ENCODE measurements at places on chromosomes 5 and 9.

GRCh38 chr5:175840050-175840841 is 31.1 kb upstream of the CPLX2 start:
- DNase-seq: no peak

GRCh38 chr5:113063927-113064326 is 87.3 kb downstream of the DCP2 start:
- DNase-seq: no peak

GRCh38 chr9:123322273-123323195 is 33.5 kb upstream of the CRB2 start:
- DNase-seq: no peak

DNA sequence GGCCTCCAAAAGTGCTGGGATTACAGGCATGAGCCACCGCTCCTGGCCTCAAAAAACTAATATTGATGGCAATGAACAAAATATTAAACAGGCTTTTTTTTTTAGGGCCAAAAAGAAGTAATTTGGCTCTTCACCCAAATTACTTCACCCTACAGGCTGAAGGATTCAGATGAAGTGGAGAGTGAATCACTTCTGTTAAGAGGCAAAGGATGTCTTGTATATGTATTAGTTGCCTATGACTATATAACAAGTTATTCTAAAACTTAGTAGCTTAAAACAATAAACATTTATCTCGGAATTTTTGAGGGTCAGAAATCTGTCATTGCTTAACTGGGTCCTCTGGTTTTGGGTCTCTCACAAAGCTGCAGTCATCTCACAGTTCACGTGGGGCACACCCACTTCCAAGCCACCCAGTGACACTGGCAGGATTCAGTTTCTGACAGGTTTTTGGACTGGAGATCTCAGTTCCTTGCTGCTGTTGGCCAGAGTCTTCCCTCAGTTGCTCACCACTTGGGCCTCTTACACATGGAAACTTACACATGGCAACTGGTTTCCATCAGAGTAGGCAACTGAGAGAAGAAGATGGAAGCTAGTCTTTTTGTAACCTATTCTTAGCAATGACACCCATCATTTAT is 66.7 kb downstream of the IQGAP2 start:
- no peak for DNase-seq

DNA sequence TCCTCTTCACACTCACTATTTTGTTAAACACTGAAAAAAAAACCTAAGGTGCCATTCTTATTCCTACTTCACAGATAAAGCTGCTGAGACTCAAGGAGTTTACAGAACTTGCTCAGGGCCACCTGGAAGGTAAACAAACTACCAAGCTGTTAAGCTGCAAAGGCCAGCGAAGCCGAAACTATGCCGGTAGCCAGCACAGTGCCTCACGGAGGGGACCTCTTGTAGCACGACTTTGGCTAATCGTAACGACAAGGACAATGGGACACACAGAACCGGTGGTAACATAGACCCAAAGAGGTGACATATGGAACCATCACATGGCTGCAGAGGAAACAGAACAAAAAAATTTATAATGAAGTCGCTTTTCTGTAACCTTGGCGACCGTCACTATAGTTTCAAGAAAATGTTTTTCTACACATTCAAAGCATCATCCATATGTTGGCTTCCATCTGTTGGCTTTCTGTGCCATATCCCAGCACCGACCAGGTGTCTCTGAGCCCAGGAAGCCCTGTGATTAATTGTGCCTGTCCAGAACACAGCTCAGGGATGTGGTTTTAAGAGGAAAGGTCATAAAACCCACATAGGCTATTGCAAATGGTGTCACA is 60.3 kb downstream of the S1PR3 start:
- no peak for DNase-seq

GRCh38 chr5:97074859-97075489 is 67.4 kb downstream of the LIX1 start:
- no peak for DNase-seq

GRCh38 chr5:67543720-67544270 is 347.2 kb upstream of the CD180 start:
- no peak for DNase-seq

DNA sequence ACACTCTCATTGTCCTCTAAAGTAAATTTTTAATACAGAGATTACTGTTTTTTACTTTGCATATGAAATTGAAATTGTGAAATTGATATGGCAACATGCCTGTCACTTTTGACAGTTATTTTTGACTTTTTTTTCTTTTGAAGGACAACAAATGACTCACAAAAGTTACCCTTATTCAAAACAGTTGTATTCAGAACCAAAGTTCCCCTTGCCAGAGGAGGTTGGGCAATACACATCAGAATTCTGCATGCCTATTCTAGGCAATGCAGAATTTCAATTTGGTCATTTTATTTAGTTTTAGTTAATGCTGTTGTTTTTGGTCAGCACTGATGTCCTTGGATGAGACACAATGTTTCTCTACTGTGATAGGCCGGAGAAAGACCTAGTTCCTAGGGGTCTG is 299.1 kb upstream of the PRR16 start:
- DNase-seq: no peak

DNA sequence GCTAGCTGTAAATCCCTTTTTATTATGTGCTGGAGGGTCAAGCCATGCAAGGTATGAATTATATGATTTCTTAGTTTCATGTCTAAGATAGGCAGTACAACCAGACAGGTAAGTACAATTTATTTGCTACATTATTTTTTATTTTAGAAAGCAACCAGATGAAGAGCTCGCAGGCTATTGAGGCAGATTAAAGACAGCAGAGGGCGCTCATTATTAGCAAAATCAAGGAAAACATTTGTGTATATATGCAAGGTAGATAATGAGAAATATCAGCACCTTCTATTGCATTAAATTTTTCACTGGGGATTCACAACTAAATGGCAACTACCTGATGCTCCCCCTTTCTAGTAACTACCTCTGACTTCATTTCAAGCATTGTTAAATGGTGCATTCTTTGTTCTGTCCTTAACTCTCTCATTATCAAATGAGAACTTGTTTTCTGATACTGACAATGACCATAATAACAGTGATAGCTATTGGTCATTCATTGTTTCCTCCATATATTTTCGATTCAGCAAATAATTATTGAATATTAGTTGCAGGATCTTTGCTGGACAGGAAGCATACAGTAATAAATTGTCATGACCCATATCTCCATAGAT is 8.6 kb downstream of the SCGB3A2 start:
- no peak for DNase-seq

DNA sequence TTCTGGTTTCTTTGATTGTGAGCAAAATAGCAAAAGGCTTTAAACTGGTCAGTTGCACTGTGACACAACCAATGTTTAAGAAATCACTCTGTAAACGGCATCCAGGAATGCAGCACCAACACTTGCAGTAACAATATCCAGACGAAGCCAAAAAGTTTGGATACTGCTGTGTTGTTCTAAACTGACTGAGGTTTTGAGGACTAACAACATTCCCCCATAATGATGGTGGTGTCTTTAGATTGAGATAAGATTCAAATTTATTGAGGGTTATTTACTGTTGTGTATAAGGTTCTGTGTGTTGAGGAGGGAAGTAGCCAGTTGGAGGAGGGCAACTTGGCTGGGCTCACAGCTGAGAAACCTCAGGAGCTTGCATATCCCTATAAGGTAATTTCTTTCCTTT is 353.6 kb downstream of the BNC2 start:
- DNase-seq: no peak

GRCh38 chr5:83608122-83608521 is 112.5 kb downstream of the HAPLN1 start:
- DNase-seq: peak; percentile 41

GRCh38 chr9:70488098-70488792 is 73.8 kb upstream of the KLF9 start:
- no peak for DNase-seq
